Activated naive CD4-positive, alpha-beta T cell treated with anti-CD3 and anti-CD28 coated beads, Interleukin-2, amount 50 U/mL, for 16 hours (primary cell): ENCODE measurements at places on chromosomes 12 and 14.

DNA sequence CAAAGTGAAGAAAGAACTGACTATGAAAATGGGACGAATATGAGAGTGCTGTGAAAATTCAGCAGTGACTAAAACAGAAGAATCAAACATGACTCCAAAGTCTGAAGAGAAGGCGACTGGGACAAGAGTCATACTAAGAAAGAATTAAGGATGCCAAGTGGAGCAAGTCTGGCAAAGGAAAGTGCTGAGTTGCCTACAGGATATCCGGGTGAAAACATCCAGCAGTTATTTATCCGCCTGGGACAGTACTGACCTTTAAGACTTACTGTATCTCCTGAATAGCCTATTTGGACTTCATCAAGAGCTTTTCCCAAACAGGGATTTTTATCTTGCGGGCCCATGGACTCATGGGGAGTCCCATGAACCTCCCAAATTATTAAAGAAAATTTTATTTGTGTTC, 41.1 kb downstream of the KICS2 start:
- DNase-seq, result no peak

DNA sequence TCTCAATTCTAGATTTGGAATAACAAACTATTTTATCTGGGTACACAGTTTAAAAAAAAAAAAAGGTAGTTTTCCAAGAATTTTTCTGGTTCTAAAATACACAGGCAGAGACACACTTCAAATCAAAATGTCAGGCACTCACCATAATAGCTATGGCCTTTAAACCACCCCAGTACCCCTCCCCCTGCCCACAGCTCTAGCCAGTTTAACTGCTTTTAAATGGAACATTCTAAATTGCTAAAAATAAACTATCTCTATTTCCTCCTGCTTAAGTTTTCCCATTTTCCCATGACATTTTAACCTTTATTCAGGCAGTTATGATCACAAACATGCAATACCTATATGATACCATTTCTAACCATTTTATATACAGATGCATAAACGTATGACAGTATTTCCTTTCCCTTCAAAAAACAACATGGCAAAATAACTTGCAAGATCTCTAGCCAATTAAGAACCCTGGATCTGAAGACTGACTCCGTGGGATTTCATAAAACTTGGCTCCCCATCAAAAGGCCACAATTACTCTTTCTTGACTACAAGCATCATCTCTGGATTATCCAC, 46.3 kb downstream of the PPP2R5E start:
- no peak for DNase-seq

DNA sequence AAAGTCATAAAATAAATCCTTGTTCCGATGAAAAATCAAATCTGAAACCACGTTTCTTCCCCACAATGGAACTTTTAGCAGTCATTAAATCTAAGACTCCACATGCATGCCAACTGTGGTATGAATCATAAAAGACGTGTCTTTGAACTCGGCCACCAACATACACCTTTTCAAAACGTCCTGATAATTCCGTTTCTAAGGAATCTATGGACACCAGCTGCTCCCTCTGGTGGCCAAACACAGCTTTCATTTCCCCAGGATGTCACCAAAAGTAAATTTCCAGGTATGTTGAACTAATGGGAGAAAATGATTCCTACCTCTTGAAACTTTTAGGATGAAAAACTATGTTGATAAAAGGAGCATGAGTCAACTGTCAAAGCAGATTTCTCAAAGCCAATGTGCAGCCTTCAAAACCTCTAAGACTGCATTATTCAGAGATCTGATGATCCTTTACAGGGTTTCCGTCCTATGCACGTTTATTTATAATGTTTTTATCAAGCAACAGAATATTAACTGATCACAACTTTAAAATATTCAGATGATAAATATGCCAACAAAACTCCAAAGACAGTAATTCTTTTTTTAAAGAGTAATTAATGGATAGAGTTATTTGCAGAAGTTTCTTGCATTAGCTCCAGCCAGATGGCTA, 96.2 kb downstream of the CIT start:
- no peak for DNase-seq

- DNase-seq, result no peak
These were observed 244.3 kb downstream of the DIO2 start for GRCh38 chr14:79967001-79967400.
